Renal cortex interstitium (tissue), 15 donors: ENCODE measurements at places on chromosomes 16 and 17. TPM values are rescaled to one million over a fixed set of nuclear protein-coding genes. Genes with fewer than 3 reads are reported as not detected.

USP32 gene
- polyA plus RNA-seq: 48.7 TPM

SRP68 gene
- polyA plus RNA-seq: 122 TPM

GRCh38 chr16:78842950-78843349, 743.5 kb downstream of the WWOX start:
- DNase-seq: no peak

DNA sequence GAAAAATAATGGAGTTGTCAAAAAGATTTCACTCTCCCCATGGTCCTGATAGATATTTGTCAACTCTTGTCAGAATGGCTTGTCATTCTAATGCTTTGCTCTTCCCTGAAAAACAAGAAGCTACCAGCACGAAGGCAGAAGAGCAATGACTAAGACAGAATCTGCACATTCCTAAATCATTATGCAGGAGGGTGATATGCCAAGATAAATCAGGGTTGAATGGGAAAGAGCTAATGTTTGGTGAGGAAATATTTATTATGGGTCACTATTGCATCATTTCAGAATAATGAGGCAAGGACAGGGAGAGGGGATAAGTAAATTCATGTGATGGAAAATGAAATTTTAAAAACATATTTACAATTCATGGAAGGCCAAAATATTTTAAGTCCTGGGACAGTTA, 297.5 kb upstream of the XYLT1 start:
- DNase-seq: no peak

DNA sequence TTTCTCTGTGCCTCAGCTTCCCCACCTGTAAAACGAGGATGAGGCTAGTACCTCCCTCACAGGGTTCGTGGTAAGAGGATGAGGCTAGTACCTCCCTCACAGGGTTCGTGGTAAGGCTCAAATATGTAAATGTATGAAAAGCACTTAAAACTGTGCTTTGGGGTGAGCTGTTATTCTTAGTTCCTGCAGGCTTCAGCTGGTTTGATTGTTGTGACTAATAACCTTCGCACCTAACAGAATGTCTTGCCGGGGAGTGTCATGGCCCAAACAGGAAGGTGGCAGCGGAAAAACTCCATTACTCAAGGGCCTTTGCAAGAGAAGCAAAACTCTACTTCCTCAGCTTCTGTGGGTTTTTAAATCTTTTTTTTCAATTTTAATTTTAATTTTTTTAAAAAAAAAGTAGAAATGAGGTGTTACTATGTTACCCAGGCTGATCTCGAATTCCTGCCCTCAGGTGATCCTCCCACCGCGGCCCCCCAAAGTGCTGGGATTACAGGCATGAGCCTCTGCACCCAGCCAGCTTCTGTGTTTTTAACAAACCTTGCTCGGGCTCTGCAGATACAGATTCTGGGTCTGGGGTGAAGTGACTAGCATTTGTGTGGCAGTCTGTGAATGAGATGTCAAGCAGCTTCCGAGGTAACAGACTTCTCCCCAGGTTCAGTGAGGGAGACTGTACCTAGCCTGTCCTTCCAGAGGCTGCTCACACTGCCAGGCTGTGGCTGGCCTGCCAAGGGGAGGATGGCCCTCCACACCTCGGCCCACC, 103.0 kb downstream of the RAB11FIP4 start:
- DNase-seq: no peak

DNA sequence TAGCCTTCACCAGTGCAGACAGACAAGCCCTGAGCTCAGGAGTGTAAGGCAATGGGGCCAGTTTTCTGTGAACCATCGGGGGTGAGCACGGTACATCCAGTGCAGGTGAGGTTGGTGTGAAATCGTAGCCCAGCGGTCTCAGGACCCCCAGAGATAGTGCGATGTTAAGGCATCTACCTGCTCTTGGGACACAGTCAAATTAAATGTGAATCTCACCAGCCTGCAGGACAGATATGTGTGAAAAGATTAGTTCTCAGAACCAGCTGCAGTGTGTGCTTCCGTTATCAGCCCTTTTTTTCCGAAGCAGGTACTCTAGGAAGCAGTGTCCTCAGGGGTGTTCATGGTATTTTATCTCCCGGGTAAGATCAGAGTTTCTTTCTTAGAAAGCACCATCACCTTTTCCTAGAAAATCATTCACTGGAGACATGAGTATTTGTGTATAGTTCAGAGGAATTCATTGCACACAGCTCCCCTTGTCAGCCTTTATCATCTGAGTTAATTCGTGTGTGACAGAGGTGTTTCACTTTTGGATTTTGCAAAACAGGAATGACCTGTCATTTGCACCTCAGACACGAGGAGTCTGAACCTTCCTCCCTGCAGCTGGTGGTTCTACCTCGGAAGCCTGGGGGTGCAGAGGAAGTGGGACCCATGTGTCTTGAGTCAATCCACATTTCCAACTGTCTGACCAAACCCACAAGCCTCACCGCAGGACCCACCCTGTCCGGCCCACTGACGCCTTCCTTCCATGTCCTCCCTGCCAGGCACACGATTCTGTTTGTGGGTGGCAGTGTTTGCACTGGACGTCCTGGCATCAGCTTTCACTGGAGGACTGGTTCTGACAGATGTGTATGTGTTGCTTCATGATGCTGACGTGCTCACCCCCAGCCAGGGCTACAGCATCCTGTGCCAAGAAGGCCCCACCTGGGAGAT, 107.8 kb downstream of the CLEC16A start:
- DNase-seq: no peak
